ENCODE measurements at places on chromosomes 13 and 19. TPM values are rescaled to one million over a fixed set of nuclear protein-coding genes. Genes with fewer than 3 reads are reported as not detected.

The SMIM44 gene
- total RNA-seq, result not detected

The KCNJ14 gene
- total RNA-seq, result 0.27 TPM

DNA sequence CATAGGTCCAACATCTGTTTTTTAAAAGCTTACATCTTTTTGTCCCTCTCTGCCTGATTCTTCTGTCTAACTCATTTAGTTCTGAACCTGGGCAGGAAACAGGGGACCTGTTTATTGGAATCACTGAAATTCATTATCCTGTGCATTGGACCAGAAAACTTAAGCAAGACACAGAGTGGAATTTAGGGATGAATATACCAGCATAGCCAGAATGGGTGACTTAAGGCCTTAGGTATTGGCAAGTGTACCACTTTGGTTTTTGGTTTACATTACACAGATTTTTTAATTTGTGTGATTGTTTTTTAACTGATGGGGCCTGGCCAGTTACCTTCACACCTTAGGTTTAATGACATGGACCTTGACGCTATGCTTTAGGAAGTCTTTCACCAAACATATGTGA lies 232.5 kb downstream of the GPC5 start:
- ATAC-seq, result no peak

DNA sequence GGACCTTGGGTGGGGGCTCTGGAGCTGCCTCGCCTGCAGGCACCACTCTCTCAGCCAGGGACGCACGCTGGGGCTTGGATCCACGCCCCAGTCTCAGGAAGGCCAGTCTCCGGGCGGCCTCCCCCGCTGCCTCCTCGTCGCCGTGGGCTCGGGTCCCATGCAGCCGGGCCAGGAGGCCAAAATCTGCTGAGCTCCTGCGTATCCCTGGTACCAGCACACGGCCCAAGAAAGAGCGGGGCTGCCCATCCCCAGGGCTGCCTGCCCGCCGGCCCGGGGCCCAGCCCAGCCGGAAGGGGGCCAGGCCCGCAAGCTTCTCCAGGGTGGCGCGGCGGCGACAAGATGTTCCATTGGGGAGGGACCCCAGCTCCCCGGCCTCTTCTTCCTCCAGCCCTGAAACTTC lies 6.7 kb downstream of the EXOC3L2 start:
- no peak for ATAC-seq

DNA sequence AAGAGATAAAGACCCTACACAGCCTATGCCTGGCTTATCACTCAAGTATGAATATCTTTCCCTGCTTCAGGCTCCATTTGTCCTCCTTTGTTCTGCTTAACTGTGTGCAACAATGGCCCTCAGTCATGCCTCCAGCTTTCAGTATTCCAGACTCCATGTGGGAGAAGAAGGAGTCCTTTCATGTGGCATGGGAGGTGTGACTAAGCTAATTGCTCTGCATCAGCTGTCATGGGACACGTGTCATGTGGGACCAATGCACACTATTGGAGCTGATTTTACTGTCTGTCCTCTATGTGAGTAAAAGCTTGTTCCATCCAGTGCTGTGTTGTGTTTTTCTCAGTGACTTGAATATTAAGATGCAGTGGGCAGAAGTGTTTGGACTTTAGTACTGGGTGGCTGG lies 1198.3 kb downstream of the OLFM4 start:
- ATAC-seq, result no peak

- peak; percentile 89 for ATAC-seq
These were observed at the start of gene RAB20 for GRCh38 chr13:110561344-110562035. Gene RAB20, minus strand, starts transcription at chr13:110561722. Its CDS starts 203 bp downstream, at chr13:110561519.

The HCST gene
- total RNA-seq, result 1.8 TPM

The ZNF556 gene
- total RNA-seq, result not detected

DNA sequence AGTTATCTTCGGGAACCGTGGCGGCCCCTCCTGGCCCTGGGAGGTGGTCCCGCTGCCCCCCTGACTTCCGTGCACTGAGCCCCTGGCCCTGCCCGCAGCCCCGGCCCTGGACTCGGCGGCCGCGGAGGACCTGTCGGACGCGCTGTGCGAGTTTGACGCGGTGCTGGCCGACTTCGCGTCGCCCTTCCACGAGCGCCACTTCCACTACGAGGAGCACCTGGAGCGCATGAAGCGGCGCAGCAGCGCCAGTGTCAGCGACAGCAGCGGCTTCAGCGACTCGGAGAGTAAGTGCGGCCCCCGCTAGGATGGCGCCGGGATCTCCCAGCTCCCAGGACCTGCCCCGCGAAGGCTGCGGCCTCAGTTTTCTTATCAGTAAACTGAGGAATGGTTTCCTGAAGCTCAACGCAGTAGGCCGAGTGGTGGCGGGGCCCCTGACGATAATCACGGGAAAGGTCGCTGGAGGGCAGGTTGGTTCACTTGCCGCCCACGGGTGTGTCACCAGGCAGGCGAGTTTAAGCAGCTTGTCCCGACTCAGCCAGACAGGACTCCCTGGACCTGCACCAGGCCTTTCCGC lies 924 bp downstream of the RGCC start:
- peak; percentile 22 for ATAC-seq

- ATAC-seq, result no peak
These were observed 10.4 kb downstream of the MTUS2 start for GRCh38 chr13:28830580-28830979.

- ATAC-seq, result no peak
These were observed 85.7 kb downstream of the ZAR1L start for GRCh38 chr13:32229443-32229842.

The RFX2 gene
- total RNA-seq, result 18.7 TPM

- no peak for ATAC-seq
These were observed 1.3 kb downstream of the TRIP10 start for GRCh38 chr19:6740589-6741343.

- ATAC-seq, result no peak
These were observed 3.4 kb upstream of the POLD1 start for GRCh38 chr19:50380751-50381151.

- no peak for ATAC-seq
These were observed 46.2 kb downstream of the CDK8 start for GRCh38 chr13:26300140-26300539.

The LILRA1 gene
- 0.94 TPM for total RNA-seq

GRCh38 chr13:29654384-29654783 lies 58.9 kb upstream of the SLC7A1 start:
- no peak for ATAC-seq

The RASL11A gene
- total RNA-seq, result 48.1 TPM

DNA sequence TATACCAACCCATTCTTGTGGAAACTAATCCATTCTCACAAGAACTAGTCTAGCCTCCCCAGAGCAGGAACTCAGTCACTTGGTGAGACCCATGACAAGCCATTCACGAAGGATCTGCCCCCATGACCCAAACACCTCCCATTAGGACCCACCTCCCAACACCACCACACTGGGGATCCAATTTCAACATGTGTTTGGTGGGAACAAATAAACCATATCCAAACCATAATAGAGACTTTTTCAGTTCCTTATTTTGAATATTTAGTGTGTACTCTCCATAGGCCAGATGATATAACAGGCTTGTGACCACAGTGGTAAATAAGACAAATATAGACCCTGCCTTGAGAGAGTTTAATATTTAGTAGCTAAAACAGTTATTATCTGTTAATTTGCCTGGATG lies 227.5 kb upstream of the SERP2 start:
- no peak for ATAC-seq

The PGLYRP2 gene
- total RNA-seq, result not detected

The GRK1 gene
- not detected for total RNA-seq

DNA sequence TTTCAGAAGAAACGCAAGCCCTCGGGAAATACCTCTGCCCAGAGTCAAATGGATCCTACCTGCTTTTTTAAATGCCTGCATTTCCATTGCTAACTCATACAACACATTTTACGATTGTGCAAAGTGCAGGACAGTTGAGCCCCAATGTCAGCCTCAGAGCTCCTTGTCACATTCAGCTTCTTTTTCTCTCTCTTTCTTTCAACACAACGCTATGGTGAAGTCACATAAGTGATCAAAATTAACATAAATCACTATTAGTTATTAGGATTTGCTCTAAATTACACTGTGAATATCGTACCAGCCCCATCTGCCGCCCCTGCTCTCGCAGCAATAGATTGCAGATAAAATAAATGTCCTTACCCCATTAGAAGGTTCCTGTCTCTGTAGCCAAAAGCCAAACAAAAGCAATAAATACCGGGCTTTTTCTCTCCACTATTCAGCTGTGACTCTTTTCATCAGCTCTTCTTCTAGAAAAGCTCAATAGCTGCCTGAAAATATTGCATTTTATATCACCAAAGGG lies 8.8 kb downstream of the POU4F1 start:
- no peak for ATAC-seq

DNA sequence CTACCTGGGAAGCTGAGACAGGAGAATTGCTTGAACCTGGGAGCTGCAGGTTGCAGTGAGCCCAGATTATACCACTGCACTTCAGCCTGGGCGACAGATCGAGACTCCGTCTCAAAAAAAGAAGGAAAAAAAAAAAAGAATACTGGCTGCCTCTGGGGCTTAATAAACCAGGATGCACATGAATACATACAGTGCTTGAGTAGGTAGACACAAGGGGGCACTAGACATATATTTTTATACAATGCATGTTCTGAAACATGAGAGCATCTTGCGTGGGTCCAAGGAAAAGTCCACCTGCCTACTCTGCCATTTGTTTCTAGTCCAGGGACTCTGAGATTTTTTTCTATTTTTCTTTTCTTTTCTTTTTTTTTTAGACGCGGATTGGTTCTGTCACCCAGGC lies 31.2 kb downstream of the KEAP1 start:
- ATAC-seq, result no peak

GRCh38 chr13:99058527-99059495 lies 80.9 kb upstream of the DOCK9 start:
- ATAC-seq, result no peak

The ZNF284 gene
- 2.0 TPM for total RNA-seq

DNA sequence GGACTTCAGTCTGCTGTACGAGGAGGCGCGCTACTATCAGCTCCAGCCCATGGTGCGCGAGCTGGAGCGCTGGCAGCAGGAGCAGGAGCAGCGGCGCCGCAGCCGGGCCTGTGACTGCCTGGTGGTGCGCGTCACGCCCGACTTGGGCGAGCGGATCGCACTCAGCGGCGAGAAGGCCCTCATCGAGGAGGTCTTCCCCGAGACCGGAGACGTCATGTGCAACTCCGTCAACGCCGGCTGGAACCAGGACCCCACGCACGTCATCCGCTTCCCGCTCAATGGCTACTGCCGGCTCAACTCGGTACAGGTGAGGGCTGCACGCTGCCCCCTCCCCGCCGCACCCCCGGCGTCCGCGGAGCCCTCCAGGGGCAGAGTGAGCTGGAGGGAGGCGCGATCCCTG lies 14.6 kb downstream of the KCTD15 start:
- ATAC-seq, result no peak

The C19orf85 gene
- not detected for total RNA-seq

DNA sequence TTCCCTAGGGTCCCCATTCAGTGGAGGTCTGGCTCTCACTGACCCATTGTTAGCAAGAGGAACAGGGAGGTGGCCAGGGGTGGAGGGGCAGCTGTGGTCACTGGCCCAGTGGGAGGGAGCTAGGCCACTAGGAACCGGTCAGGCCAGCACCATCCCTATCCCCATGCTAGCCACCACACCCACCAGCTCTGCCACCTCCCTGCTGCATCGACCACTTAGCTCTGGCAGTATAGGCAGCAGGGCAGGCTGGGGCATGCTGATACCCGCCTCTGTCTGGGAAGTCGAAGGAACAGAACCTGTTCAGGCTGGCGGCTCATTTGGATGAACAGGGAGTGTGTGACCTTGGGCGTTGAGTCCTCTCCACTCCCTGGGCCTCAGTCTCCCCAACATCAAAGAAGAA lies 4.7 kb downstream of the PPP1R13L start:
- no peak for ATAC-seq

- ATAC-seq, result peak; percentile 97
These were observed 8.4 kb downstream of the ZNF808 start for GRCh38 chr19:52535771-52536447.

GRCh38 chr13:30752201-30752797 lies 17.0 kb downstream of the ALOX5AP start:
- no peak for ATAC-seq

DNA sequence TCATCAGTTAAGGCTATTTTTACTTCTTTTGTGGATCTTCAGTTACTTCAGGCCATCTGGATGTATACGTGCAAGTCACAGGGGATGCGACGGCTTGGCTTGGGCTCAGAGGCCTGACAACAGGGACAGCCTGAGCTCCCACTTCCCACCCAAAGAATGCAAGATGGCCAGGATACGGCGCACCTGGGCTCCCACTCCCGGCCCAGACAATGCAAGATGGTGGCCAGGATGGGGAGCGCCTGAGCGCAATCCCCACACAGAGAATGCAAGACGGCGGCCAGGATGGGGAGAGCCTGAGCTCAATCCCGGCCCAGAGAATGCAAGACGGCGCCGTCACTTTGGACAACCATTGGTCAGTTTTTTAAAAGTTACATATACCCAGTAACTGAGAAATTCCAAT lies 25.3 kb upstream of the MIER2 start:
- no peak for ATAC-seq

The DIRAS1 gene
- 10.0 TPM for total RNA-seq

DNA sequence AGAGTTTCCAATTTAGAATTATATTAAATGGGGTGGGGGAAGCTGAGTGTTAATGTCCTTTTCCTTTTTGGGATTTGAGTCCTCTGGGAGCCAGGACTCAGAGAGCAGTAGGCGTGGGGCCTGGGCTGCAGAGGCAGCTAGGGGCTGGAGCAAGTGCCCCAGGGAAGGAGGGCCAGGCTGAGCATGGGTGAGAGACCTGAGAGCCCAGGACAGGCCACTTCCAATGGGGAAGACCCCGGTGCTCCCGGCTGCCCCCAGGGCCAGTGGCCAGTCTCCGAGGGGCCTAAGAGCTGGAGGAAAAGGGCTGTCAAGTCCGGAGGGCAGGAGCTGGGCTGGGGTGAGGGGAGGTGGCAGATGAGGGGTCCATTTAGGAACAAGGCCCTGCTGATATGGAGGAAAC lies 371.5 kb downstream of the ZNF536 start:
- ATAC-seq, result no peak

GRCh38 chr13:43267916-43268315 lies 244.5 kb downstream of the DNAJC15 start:
- ATAC-seq, result no peak

DNA sequence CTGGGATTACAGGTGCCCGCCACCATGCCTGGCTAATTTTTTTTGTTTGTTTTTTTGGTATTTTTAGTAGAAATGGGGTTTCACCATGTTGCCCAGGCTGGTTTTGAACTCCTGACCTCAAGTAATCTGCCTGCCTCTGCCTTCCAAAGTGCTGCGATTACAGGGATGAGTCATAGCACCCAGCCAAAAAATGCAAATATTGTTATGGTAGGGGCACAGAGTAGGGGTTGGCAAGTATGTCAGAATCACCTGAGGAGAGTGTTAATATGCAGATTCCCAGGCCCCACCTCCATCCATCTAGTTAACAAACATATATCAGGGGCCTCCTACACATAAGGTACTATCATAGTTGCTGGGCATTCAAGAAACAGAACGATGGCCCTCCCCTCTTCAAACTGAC lies 44.7 kb downstream of the VAV1 start:
- no peak for ATAC-seq

The C5AR1 gene
- total RNA-seq, result 3.9 TPM

GRCh38 chr13:113928685-113929627 lies 44.9 kb downstream of the C13orf46 start:
- ATAC-seq, result peak; percentile 84

Data from gastroesophageal sphincter (tissue), 4 donors.